ENCODE measurements at places on chromosomes 7 and 10.

- no peak for DNase-seq
Measured at GRCh38 chr7:28169230-28169629, 11.4 kb downstream of the JAZF1 start.

DNA sequence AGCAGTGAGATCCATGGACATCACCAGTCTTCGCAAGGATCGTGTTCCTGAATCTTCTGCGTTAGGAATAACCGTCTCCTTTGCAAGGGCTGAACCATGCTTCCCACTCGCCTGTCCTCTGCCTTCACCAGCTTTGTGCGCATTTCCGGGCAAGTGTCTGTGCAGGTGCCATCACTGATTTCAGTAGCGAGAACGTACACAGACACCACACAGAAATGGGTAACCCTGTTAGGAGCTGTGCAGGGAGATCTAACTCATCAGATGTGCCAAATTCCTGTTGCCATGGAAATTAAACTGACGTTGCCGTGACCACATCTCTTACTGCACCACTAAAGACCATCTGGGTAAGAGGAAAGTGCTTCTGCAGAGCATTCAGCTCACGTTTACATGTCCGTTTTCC lies 146.3 kb downstream of the DIP2C start:
- DNase-seq = no peak

DNA sequence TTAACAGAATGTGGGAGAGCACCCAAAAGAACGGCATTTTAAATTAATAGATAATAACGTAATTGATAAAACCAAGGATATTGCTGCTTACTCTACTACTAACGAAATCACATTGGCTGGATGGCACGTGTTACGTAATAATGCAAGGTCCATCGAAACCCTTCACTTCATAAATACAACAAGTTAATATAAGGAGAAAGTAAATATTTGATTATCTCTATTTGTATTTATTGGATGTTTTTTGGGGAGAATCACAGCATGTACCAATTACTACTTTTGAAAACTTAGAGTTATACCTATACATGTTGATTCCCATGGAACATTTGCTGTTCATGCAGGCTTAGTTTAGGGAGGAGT lies 1.6 kb downstream of the PRKG1 start:
- no peak for DNase-seq

DNA sequence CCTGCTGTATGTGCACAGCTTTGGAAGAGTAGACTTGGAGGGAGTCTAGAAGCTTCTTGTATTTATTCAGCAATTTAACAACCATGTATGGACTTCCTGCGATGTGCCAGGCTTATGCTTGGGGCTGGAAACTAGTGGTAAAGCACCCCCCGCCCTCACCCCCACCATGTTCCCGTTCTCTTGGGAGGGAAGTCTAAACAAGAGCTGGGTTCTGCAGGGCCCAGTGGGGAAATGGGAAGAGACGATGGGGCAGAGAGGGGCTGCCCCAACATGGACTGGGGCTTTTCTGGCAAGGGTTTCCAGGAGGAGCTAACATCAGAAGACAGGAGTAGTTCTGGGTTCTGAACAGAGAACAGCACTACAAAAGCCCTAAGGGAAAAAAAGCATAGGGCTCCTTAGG lies 8.0 kb downstream of the RASSF4 start:
- no peak for DNase-seq

Data from stimulated activated CD8-positive, alpha-beta memory T cell treated with anti-CD3 and anti-CD28 coated beads, Interleukin-7, amount 100 ng/mL, for 4 hours (primary cell).